ENCODE measurements at places on chromosomes 11 and 22.

- DNase-seq, result peak; percentile 69
Observed at GRCh38 chr11:35617687-35618496, at the start of gene FJX1. FJX1 (plus strand) TSS chr11:35618460; CDS start chr11:35618637, 177 bp downstream.

- no peak for DNase-seq
Observed at GRCh38 chr11:8167796-8168195, 1.0 kb downstream of the RIC3 start.

- DNase-seq, result no peak
Observed at GRCh38 chr22:21857481-21857914, 9.9 kb downstream of the MAPK1 start.

DNA sequence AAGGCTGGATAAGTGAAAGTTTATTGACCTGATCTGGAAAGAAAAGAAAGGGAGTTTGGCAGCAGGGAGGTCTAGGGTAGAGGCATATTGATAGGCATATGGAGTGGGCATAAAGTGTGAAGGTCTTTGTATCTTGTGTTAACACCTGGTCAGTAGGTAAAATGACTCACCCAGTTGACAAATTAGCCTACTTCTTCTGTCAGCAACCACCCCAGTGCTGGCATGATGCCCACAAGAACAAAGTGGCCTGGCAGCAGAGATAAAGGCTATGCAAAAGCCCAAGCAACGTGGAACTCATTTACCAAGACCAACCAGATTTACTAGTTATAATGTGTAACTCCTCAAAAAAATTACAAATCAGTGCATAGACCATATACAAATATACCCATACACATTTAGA, 4.9 kb downstream of the OR10A3 start:
- peak; percentile 29 for DNase-seq

GRCh38 chr11:125157953-125158680, 6.4 kb upstream of the PKNOX2 start:
- DNase-seq, result no peak

DNA sequence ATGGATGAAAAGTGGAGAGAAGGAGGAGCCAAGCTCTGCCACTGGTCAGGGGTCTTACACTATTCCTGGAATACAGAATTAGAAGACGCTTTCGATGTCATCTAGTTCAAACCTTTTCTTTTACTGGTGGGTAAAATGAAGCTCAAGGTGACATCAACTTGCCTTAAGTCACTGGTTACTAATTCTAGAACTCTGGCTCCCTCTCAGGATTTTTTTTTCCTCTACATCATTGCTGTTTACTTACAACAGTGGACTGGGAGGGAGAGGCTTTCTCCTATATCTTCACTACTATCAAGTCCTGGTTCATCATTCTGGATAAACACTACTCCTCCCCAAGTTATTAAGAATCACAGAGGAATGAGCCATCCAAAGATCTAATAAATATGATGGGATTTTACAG, 82.9 kb downstream of the ETS1 start:
- DNase-seq, result no peak

GRCh38 chr11:119262668-119263351, 54.1 kb downstream of the MCAM start:
- no peak for DNase-seq

DNA sequence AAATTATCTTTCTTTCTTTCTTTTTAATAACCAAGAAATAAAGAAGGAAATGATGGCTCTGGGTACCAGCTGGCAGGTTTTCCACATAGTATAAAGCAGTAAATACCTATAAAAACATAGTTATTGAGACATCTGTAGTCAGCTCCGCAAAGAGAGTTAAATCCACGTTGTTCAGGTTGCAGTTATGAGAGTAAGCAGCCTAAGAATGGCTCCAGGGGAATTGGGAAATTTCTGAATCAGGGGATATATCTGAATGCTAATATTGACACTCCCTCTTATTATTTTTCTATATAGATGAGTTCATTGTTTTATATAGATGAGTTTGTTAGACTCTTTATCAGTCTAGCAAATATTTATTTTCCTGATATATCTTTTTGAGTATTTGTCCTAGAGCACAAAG, 322.0 kb upstream of the LRRC4C start:
- no peak for DNase-seq

DNA sequence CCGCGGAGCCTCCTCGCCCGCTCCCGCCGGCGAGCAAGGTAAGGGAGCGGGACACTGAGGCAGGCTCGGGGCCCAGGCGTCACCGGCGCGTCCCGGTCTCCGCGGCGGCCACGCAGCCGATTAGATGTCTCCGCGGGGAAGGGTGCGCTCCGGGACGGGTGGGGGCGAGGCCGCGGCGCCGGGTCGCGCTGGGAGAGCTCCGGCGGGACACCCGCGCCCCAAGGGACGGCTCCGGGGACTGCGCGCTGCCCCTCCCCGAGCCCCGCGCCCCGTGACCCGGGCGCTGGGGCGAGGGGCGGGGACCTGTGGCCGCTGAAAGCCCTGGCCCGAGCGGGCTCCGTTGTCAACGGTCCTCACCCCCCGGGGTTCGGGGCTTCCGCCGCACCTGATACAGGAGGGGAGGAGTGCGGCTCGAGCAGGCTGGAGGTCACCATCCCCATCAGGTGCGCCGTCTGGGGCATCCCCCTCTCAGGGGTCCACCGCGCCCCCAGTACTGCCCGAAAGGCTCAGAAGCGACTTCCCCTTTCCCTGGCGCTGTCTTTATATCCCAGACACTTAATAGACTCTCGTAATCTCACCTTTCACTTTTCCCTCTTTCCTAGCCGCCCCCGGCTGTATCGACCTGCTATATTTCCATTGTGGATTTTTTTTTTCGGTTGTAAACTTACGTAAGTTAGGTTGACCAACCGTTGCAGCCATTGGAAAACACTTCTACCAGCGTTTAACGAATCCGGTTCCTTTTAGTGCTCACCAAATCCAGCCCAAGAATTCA, 573 bp downstream of the PPFIA1 start:
- peak; percentile 36 for DNase-seq

All from heart left ventricle (tissue), 16 donors.